Activated B cell treated with CpG ODN at 0.5 μM for 24 hours (primary cell): ENCODE measurements at places on chromosomes 5 and 9. TPM values are rescaled to one million over a fixed set of nuclear protein-coding genes. Genes with fewer than 3 reads are reported as not detected.

DNA sequence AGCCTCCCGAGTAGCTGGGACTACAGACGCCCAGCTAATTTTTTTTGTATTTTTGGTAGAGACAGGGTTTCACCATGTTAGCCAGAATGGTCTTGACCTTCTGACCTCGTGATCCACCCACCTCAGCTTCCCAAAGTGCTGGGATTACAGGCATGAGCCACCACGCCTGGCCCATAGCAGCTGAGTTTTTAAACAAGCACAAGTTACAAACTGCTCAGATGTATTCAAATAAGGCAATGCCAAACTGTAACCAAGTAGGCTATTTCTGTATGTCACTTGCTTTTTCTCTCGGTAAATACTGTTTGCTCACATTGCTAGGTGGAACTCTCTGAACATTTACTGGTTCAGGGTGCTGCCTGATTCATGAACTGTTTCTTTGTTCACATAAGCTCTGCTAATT lies 799.3 kb upstream of the NUDT12 start:
- DNase-seq, result no peak

GRCh38 chr5:23864786-23865185 lies 357.4 kb downstream of the PRDM9 start:
- no peak for DNase-seq

GRCh38 chr9:110076894-110077725 lies 130.8 kb downstream of the C9orf152 start:
- DNase-seq, result no peak

- DNase-seq, result no peak
Measured at GRCh38 chr9:8640761-8641160, 841.2 kb upstream of the DMAC1 start.

GRCh38 chr9:2413160-2413805 lies 208.3 kb upstream of the VLDLR start:
- DNase-seq, result no peak

- no peak for DNase-seq
Measured at GRCh38 chr9:135662758-135663450, at the start of gene LCN9. LCN9 (plus strand) TSS chr9:135663309; CDS start chr9:135663322, 13 bp downstream.

- DNase-seq, result no peak
Measured at GRCh38 chr5:173839117-173839713, 48.9 kb upstream of the CPEB4 start.

DNA sequence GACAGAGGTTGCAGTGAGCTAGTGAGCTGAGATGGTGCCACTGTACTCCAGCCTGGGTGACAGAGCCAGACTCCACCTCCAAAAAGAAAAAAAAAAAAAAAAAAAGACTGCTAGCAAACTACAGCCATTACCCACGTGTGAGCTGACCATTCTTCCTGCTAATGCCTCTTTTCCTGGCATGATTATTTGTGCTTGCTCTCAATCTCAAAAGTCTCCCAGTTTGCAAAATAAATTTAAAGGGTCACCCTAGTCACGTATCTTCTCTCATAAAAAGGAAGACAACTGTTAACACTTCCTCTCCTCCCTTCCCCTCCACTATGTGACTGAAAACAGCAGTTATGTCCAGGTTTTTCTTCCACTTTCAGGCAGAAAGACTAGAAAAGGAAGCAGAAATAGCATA lies 37.2 kb downstream of the TRIM36 start:
- no peak for DNase-seq

- DNase-seq, result no peak
Measured at GRCh38 chr9:117170567-117170966, 244.3 kb downstream of the ASTN2 start.

- DNase-seq, result no peak
Measured at GRCh38 chr5:124481419-124481818, 265.0 kb downstream of the ZNF608 start.

- no peak for DNase-seq
Measured at GRCh38 chr5:179357031-179357430, 11.8 kb upstream of the ADAMTS2 start.

DNA sequence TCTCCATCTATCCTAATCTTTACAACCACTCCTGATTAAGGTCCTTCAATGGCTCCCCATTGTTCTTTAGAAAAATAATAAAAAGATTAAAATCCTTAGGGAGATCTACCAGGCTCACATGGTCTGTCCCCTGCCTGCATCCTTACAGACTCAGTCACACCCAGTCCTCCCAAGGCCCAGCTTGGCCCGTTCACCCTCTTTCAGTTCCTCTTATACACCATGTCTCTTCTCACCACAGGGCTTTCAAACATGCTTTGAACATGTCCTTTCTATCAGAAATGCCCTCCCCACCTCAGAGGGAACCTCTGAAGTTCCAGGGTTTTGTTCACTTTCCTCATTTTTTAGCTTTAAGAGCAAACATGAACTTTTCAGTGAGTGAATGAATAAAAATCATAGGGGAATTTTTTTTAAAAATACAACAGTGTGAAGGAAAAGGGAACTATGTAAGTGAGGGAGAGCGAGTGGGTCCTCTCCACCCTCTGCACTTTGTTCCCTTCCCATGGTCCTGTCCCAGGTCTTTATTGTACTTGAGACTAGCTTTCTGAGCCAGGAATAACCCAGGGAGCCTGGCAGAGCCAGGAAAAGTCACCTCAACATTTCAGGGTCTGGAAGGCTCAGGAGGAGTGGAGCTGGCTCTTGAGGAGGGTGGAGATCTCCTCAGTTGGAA lies 55.3 kb downstream of the TRPC7 start:
- DNase-seq, result no peak

DNA sequence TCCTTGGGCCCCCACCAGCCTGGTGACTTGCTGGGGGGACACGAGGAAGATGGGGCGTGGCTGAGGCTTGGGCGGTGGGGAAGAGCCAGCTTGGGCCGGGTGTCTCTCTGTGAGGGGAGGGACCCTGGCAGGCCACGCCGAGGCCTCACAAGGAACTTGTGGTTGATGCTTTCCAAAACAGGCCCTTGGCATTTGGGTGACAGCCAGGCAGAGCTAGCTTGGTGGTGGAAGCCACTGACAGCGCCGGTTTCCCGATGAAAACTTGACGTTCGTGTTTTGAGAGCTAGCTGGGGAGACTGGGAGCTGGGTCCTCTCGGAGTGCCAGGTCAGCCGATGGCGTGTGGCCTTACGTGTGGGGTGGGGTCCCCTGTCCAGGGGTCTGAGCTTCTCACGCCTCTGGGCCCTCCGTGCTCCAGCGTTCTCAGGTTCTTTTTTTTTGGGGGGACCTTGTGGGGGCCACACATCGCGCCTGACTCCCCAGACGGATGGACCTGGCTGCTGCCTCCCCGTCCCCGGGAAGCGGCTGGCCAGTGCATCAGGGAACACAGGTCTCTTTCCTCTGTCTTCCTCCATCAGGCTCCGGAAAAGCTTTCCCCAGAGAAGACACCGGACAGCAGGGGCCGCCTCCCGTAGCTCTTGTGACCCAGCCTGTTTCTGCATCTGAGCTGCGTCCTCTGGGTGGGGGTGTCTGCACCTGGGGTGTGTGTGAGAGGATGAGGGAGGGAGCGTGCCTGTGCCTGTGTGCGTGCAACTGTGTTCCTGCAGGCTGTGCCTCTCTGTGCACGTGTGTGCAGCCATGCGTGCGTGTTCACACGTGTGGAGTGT lies 129.3 kb upstream of the LPCAT1 start:
- DNase-seq, result peak; percentile 41

DNA sequence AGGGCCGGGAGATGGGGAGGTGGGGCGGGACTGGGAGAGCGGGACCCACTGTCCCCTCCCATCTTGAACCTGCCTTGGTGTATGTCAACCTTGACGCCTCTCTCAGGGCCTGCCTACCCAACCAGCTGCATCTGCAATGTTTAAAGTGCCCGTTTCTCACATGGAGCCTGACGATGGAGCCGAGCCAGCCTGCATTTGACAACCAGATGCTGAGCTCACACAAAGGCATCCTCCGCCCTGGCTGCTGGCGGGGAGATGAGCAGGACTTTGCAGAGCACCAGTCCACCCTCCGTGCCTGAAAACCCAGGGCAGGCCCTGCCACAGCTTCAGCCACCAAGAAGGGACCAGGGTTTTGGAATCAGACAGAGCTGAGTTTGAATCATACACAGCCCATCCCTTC lies 141.1 kb upstream of the SMIM23 start:
- DNase-seq, result no peak

DNA sequence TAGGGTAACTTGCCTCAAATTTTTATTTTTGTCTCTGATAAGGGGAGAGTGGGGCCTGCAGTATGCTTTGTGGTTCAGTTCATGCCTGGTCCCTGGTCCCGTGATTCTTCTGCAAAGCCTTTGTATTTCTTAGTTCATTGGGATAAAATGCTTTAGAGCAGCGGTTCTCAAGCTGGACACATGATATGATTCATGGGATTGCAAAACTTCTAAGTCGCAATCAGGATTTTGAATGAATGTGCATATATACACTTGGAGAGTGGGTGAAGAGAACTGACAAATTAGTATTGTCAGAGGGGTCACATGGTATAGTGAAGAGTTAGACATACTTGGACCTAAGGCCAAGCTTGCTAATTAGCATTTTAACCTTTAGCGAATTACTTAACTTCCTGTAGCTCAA lies 265.4 kb upstream of the KLF9 start:
- DNase-seq, result no peak

DNA sequence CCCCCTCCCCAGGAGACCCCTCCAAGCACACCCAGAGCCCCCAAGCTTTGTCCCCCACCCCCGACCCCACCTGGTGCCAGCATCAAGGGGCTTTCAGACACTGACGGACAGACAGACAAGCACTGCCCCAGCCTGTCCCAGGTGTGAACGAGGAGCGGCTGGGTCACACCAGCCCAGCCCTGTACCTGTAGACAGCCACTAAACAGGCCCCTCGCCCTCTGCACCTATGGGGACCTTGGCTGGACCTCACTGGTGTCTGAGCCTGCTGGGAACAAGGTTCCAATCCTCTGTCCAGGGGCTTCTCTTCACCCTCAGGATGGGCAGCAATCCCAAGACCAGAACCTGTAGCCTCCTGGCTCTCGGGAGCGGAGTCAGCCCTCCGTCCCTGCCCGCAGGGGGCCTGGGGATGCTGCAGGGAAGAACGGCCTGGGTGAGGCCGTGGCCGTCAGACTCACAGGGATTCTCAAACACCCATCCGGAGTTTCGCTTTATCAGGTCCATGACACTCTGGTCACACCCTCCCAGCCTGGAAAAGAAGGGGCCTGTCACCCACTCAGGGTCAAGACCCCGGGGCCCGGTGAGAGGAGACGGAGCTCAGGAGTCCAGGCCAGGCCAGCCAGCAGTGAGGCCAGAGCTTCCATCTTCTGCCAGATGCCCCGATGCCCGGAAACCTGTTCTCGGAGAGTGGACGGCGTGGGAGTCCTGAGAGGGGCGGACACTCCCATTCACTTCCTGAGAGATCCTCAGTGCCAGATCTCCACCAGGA lies 2.8 kb downstream of the LCN6 start:
- DNase-seq, result no peak

The FGFR4 gene
- total RNA-seq, result 1.5 and 3.0 TPM in 2 replicates

The CTNND2 gene
- not detected in 2 replicates for total RNA-seq

The RNF183 gene
- total RNA-seq, result not detected in 2 replicates

The NOXA1 gene
- 2.6 and 3.9 TPM in 2 replicates for total RNA-seq

The SCGB3A2 gene
- total RNA-seq, result not detected in 2 replicates

The PAPPA gene
- not detected in 2 replicates for total RNA-seq

The PHF24 gene
- 0.13 TPM in 1 of 2 replicates, not detected in the other for total RNA-seq

The EPB41L4B gene
- 5.3 and 6.1 TPM in 2 replicates for total RNA-seq

The UGT3A2 gene
- total RNA-seq, result not detected in 2 replicates
